Activated CD8-positive, alpha-beta T cell treated with anti-CD3 and anti-CD28 coated beads for 36 hours (primary cell): ENCODE measurements at places on chromosomes 3 and 15. TPM values are rescaled to one million over a fixed set of nuclear protein-coding genes. Genes with fewer than 3 reads are reported as not detected.

Gene MUC20
- 0.65 TPM for total RNA-seq

Gene PAQR5
- 0.14 TPM for total RNA-seq

Gene KLF15
- not detected for total RNA-seq

Gene GOLGA8Q
- not detected for total RNA-seq

Gene ZIC1
- not detected for total RNA-seq

Gene TM4SF18
- total RNA-seq, result not detected

Gene CNTN3
- total RNA-seq, result not detected

Gene PRICKLE2
- not detected for total RNA-seq

Gene LDHAL6B
- total RNA-seq, result not detected

Gene AADACL2
- not detected for total RNA-seq

Gene KLF13
- total RNA-seq, result 175 TPM

Gene GRM2
- 0.20 TPM for total RNA-seq

Gene NOX5
- not detected for total RNA-seq

Gene AMOTL2
- not detected for total RNA-seq

DNA sequence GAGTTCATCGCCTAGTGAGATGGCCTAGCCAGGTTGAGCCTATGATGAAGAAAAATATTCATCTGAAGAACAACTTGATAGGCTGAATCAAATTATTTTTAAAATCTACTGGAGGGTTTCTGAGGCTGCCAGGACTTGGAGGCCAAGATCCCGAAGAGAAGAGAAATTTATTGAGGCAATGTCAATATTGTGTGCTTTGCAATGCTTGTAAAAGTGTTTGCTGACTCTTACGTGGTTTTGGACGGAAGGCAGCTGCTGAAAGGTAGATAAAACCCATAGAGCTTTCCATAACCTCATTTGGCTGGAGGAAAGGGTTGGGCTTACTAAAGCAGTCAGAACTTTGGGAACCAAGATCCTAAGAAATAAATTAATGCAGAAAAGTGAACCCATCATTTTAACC, 361.0 kb upstream of the IL12A start:
- H3K36me3 ChIP-seq, result no peaks in the 10 kb centered on the region
- H3K4me1 ChIP-seq, result no peaks in the 10 kb centered on the region
- DNase-seq, result no peak
- no peak overlapping the region for H3K27ac ChIP-seq
- no peaks in the 10 kb centered on the region for H3K27me3 ChIP-seq
- no peak overlapping the region for H3K4me3 ChIP-seq

- peaks cover 6% of the 10 kb centered on the region for H3K4me1 ChIP-seq
- H3K36me3 ChIP-seq, result no peaks in the 10 kb centered on the region
- no peak overlapping the region for H3K27ac ChIP-seq
- H3K4me3 ChIP-seq, result no peak overlapping the region
- DNase-seq, result no peak
These were observed 35.5 kb downstream of the TMEM212 start for GRCh38 chr3:171878461-171879225.

DNA sequence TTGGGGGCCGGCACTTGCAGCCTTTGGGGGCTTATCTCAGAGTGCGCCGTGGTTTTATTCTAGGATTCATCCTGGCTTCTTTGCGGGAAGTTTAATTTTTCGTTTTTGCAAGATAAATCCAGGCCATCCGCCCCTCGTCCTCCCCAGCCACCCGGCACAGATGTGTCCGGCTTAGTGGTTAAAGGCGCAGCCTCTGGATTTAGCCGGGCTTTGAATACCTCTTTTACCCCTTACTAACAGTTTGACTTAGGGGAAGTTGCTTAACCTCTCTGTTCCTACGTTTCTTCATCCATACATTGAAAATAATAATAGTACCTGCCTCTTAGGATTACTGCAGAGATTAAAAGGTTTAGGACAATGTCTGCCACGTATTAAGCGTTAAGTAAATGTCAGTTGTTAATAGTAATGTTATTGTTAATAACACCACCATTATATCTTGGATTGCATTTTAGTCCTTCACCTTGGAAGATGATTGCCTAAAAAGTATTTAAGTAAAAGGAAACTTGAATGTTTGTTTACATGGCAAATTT, 714 bp downstream of the ECT2 start:
- no peak for DNase-seq
- peaks cover 12% of the 10 kb centered on the region for H3K36me3 ChIP-seq
- no peaks in the 10 kb centered on the region for H3K27me3 ChIP-seq
- H3K4me1 ChIP-seq, result peaks cover 13% of the 10 kb centered on the region

DNA sequence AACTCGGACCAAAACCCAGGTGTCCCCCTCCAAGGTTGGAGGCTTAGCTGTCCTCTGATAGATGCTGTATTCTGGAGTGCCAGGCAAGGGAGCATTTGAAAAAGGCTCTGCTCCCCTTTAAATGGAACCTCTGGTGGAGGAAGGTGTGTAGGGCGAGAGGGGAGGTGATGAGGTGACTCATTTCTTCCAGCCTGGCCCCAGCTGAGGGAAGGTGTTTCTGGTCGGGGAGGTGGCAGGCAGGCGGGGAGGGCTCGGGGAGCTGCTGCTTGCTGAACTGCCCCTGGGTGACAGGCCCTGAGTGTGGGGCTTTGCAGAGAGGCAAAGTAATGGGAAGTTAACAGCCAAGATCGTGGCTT, 18.8 kb downstream of the PSTPIP1 start:
- peak overlapping the region; percentile 100 for H3K27ac ChIP-seq
- H3K36me3 ChIP-seq, result peaks cover 41% of the 10 kb centered on the region
- peak; percentile 97 for DNase-seq
- H3K27me3 ChIP-seq, result no peaks in the 10 kb centered on the region

- H3K36me3 ChIP-seq, result no peaks in the 10 kb centered on the region
- H3K27me3 ChIP-seq, result peaks cover 2% of the 10 kb centered on the region
- H3K4me1 ChIP-seq, result peaks cover 11% of the 10 kb centered on the region
- H3K27ac ChIP-seq, result no peak overlapping the region
- no peak for DNase-seq
- no peak overlapping the region for H3K4me3 ChIP-seq
These were observed 48.2 kb downstream of the ITGB5 start for GRCh38 chr3:124838963-124839362.

- no peak for DNase-seq
- H3K27ac ChIP-seq, result no peak overlapping the region
- no peaks in the 10 kb centered on the region for H3K4me1 ChIP-seq
These were observed 16.4 kb downstream of the RBP1 start for GRCh38 chr3:139523166-139523565.

GRCh38 chr3:40302784-40303183, 6.7 kb upstream of the EIF1B start:
- H3K4me3 ChIP-seq, result no peak overlapping the region
- no peaks in the 10 kb centered on the region for H3K27me3 ChIP-seq
- peaks cover 4% of the 10 kb centered on the region for H3K36me3 ChIP-seq
- H3K4me1 ChIP-seq, result no peaks in the 10 kb centered on the region
- H3K27ac ChIP-seq, result no peak overlapping the region

DNA sequence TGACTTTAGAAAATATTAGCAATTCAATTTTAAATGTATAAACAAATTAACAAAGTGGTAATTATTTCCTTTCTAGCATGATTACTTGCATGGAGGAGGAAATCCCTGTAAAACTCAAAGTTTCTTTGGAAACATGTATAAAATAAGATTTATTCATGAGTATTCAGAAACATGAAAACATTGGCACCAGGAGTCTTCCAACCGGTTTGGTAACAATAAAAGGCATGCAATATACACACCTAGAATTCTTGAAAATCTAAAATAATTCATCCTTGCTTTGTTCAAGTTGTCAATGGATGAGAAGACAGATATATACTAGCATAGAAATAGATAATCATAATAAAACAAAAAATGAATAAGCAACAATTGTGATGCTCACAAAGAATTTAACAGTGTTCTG, 76.4 kb downstream of the ZPLD1 start:
- no peak overlapping the region for H3K27ac ChIP-seq
- no peak for DNase-seq

GRCh38 chr3:168047190-168047795, 48.4 kb downstream of the GOLIM4 start:
- no peaks in the 10 kb centered on the region for H3K4me1 ChIP-seq
- no peak for DNase-seq
- no peaks in the 10 kb centered on the region for H3K36me3 ChIP-seq
- H3K4me3 ChIP-seq, result no peak overlapping the region

- H3K4me3 ChIP-seq, result no peak overlapping the region
- no peaks in the 10 kb centered on the region for H3K27me3 ChIP-seq
- no peaks in the 10 kb centered on the region for H3K4me1 ChIP-seq
- no peak overlapping the region for H3K27ac ChIP-seq
- no peaks in the 10 kb centered on the region for H3K36me3 ChIP-seq
These were observed 529.7 kb upstream of the IL12A start for GRCh38 chr3:159458982-159459381.

DNA sequence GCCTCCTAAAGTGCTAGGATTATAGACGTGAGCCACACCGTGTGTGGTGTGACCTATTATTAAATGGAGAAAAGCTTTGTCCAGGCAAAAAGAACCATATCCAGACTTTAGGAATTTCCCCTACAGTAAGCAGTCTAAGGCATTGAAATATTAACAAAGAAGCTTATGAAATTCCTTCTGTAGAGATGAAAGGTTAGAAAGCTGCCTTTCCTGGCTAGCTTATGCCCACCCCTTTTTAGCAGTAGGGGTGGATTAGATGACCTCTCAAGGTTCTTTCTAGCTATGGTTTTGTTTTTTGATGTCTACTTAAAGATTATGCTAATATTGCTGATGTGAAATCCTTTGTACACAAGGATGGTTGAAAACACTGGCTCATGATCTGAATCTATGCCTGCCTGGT, 13.9 kb downstream of the OXSM start:
- H3K4me3 ChIP-seq, result no peak overlapping the region
- no peak for DNase-seq
- no peak overlapping the region for H3K27ac ChIP-seq
- no peaks in the 10 kb centered on the region for H3K4me1 ChIP-seq
- peaks cover 2% of the 10 kb centered on the region for H3K27me3 ChIP-seq
- H3K36me3 ChIP-seq, result no peaks in the 10 kb centered on the region

- H3K27ac ChIP-seq, result no peak overlapping the region
- no peak for DNase-seq
- H3K4me1 ChIP-seq, result no peaks in the 10 kb centered on the region
- no peaks in the 10 kb centered on the region for H3K36me3 ChIP-seq
- no peak overlapping the region for H3K4me3 ChIP-seq
These were observed 131.4 kb downstream of the ATP1B3 start for GRCh38 chr3:142007710-142008399.

GRCh38 chr15:51030649-51031316, 63.9 kb downstream of the TNFAIP8L3 start:
- H3K27ac ChIP-seq, result no peak overlapping the region
- no peaks in the 10 kb centered on the region for H3K4me1 ChIP-seq
